Stimulated activated effector memory CD8-positive, alpha-beta T cell treated with anti-CD3 and anti-CD28 coated beads, Interleukin-12 subunit alpha, Interleukin-12 subunit beta, amount 100 ng/mL, for 72 hours (primary cell): ENCODE measurements at places on chromosomes 2 and 18.

- DNase-seq: no peak
These were observed 61.5 kb upstream of the CTIF start for GRCh38 chr18:48477348-48477747.

- no peak for DNase-seq
These were observed 234.9 kb downstream of the FHOD3 start for GRCh38 chr18:36532394-36532793.

- no peak for DNase-seq
These were observed 19.3 kb upstream of the CSRNP3 start for GRCh38 chr2:165450156-165450555.

DNA sequence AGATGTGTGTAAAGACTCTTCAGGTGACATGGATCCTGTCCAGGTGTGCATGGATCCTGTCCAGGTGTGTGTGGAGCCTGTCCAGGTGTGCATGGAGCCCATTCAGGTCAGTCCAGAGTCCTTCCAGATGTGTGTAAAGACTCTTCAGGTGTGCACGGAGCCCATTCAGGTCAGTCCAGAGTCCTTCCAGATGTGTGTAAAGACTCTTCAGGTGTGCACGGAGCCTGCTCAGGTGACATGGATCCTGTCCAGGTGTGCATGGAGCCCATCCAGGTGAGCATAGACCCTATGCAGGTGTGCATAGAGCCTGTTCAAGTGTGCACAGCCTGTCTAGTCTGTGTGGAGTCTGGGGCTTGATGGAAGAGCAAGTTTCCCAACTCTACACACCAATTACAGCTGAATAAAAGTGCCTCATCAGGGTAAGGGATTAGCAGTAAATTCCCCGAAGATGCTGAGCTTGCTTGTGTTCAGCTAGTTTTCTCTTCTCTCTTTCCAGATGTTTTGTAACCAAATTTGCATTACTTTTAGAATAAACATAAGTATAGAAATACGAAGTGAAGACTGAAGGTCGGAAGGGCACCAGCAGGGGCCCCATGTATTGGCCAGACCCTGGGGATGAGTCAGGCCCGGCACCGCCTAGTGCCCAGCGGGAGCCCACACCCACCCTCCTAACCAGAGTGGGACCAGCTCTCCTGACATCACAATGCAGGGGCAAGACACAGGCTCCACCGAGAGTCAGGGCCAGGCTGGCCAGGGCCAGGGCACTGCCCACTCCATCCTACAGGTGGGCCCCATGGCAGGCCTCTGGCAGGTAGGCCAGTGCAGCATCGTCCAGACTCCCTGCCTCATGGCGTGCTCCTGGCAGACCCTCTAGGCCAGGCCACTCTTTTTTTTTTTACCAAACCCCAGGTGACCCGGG, 38.6 kb upstream of the GPC1 start:
- no peak for DNase-seq

DNA sequence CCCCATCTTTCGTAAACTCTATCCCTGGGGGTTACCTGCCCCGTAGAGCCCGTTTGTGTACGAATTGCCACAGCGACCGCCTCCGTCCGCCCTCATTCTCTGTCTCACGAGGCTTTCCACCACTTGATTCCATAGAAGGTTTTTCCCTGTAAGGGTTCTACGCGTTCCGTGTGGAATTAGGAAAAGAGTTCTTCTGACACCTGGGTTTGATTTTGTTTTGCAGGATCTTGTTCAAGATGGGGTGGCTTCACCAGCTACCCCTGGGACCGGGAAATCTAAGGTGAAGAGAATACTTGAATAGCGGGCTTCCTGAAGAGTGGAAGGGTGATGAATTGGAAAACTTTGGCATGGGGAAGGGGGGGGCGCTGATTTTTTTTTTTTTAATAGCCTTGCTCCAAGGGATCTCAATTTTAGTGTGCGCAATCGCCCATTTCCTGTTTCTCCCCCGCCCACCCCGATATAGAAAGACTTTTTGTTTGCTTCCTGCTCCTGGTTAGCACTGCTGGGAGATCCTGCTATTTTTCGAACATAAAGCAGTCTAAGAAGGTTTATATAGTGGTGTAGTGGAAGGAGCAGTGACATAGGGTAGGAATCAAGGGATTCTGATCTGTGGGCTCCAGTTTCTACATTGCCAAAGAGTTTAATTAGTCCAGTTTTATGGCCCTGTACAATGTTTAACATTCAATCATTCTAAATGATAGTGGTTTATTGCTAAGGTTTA, 564 bp downstream of the GCC2 start:
- DNase-seq: no peak

GRCh38 chr2:209960676-209961630, 41.5 kb upstream of the RPE start:
- no peak for DNase-seq

GRCh38 chr18:5298156-5298852, 2.8 kb upstream of the ZBTB14 start:
- no peak for DNase-seq

- no peak for DNase-seq
These were observed 126.2 kb downstream of the NAT8 start for GRCh38 chr2:73516033-73516432.

GRCh38 chr18:63022429-63023022, 297.0 kb downstream of the BCL2 start:
- no peak for DNase-seq

DNA sequence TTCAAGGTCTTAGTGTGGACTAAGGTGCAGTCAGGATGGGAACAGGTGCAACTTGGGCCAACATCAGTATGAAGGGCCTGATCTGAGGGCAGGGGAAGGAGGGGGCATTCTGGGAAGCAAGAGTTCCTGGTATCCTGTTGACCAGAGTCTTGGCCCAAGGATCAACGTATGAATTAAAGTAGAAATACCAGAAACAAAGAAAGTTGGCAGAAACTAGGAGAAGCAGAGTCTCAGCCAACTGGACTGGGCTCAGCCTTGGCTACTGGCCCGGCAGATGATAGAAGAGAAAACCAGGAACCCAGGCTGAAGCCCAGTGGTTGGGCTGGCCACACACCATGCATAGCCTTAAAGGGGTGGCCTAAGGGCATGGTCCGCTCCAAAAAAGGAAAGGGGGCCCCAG, 2.3 kb downstream of the CETN1 start:
- no peak for DNase-seq

DNA sequence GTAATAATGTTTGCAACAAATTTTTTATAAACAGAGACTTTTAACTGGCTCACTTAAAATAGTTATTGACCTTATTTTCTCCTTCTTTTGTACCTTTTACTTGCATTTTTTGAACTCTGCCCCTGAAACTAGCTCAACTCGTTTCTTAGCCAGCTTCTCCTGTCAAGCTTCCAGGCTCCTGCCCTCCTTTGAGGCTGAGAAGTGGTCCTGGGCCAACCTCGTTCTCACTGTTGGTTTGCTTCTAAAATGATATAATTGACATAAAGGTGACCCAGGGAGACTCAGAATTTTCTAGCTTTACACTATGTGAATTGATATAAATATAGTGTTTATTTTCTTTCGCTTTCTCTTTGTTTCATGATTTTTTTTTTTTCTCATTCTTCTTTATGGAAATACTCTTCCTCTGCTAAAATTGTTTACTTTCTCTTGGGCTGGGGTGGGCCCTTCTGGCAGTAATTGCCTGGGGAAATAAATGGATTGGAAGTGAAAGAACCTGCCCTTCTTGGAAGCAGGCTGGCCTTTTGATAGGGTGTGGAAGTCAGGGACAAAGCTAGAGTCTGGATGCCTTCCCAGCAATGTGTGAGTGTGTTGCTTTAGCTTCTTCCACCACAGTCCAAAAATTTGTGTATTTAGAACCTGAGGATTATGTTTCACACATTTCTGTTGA, 30.7 kb downstream of the GPD2 start:
- DNase-seq: no peak

DNA sequence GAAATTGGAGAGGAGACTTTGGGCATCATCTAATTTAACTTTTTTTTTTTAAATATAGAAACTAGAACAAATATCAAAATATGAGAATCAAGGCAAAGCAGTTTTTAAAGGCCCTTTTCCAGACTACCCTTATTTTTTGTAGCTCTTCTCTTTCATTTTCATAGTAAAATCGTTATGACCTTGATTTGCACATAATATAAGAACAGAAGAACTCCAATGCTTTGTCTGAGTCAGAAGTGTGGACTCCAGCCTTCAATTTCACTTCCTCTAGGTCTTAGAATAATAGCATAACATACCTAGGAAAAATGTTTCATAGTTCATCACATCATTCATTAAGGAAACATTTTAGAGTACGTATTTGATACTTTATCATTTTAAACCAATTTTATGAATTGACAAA, 74.4 kb downstream of the ANKRD12 start:
- no peak for DNase-seq

DNA sequence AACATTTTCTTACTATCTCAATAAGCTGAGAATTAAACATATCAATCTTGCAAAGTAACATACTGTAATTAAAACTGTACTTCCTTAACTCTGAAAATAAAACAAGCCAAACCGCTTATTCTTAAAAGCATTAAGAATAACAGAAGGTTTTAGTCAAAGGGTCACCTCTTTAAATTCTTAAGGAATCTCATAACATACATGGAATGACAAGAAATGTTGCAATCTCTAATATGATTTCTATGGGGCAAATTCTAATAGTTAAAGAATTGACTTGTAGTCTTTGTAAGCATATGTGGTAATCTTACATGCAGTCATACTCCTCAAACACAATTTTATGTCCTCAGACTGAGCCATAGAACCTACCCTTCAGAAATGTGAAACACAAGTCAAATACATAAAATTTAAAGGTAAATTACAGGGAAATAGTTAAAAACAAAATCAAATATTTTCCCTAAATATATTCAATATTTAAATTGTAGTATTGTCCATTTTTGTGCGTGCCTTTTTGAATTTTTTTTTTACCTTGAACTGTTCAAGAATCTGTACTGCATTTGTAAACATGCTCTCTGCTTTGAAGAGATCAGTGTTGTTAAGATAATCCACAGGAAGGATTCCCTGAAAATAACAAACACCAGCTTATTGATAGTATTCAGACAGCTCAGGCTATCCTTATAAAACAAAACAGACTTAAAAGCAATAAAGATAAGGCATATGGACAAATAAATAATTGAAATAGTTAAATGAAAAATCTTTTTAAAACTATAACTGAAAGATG, 48.2 kb downstream of the PIGN start:
- no peak for DNase-seq

- no peak for DNase-seq
These were observed 251.0 kb upstream of the CHAC2 start for GRCh38 chr2:53516650-53517049.

- no peak for DNase-seq
These were observed 7.3 kb upstream of the UGP2 start for GRCh38 chr2:63834401-63834800.
